CD4-positive, CD25-positive, alpha-beta regulatory T cell (primary cell): ENCODE measurements at places on chromosomes 16 and 17. TPM values are rescaled to one million over a fixed set of nuclear protein-coding genes. Genes with fewer than 3 reads are reported as not detected.

DNA sequence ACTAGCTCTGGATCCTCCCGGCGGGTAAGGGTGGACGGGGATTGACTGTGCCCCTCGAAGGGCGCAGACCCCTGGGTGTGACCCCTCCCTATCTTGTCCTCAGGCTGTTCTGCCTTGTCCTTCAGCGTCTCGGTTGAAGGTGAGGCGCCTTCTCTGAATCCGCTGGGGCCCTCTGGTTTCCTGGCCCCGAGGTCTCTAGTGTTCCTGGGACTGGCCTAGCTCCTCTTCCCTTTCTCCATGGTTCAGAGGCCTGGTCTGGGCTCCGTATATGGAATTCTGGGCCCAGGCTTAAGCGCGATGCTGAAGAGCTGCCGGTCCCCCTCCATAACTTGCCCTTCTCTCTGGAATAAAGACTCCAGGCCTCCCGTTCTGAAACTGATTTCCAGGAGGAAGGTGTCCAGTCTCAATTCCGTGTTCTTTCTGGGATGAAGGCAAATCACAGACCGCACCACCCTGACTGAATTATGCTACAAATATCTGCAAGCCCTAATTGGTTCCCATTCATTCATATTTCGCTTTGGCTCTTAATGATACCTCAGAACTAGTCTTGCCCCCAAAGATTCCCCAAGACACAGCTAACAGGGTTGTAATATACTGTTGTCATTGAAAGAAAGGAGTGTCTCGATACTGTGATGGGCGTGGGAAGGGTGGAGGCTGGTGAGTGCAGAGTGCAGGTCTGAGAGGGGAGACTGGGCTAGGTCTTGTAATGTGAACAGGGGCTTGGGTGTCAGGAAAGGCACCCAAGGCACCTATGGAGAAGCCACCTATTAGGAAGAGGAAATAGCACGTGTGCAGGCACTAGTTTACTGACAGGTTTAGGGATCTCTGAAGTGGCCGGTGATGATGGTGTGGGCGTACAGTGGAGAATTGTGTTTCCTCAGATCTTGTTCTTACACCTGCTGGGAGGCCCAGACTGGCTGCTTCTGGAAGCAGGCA lies 851 bp downstream of the EDC4 start:
- DNase-seq, result peak; percentile 6
- H3K27ac ChIP-seq, result peak overlapping the region; percentile 82
- peaks cover 38% of the 10 kb centered on the region for H3K36me3 ChIP-seq
- peak overlapping the region; percentile 92 for H3K4me3 ChIP-seq
- H3K4me1 ChIP-seq, result peaks cover 36% of the 10 kb centered on the region

- H3K27ac ChIP-seq, result no peak overlapping the region
- H3K27me3 ChIP-seq, result no peaks in the 10 kb centered on the region
- H3K4me3 ChIP-seq, result no peak overlapping the region
- peaks cover 5% of the 10 kb centered on the region for H3K4me1 ChIP-seq
Observed at GRCh38 chr17:77893144-77894044, 65.1 kb upstream of the TNRC6C start.

DNA sequence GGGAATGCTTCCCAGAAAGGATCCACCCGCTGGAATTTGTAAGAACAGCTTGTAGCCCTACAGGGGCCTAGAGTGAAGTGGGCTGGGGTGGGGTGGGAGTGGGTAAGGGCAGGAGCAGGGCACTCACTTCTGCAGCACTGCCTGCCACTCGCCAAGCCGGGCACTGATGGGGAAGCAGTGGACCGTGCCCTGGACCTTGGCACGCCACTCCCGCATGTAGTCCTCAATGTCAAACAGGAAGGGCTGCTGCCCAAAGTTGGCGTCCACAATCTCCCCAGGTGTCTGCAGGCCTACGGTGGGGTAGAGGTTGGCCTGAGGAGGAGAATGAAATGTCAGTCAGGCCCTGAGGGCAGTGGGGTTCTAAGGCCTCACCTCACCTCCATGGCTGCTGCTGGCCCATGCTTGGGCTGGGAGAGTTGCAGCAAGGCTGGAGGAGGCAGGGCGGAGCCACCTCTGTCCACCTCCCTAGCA lies 15.7 kb upstream of the GFOD2 start:
- H3K27me3 ChIP-seq, result no peaks in the 10 kb centered on the region
- peaks cover 39% of the 10 kb centered on the region for H3K36me3 ChIP-seq
- H3K4me1 ChIP-seq, result no peaks in the 10 kb centered on the region
- no peak for DNase-seq

GRCh38 chr17:46202424-46202823 lies 9.2 kb upstream of the KANSL1 start:
- H3K4me1 ChIP-seq, result no peaks in the 10 kb centered on the region
- H3K27ac ChIP-seq, result no peak overlapping the region
- no peak overlapping the region for H3K4me3 ChIP-seq
- no peak for DNase-seq
- H3K36me3 ChIP-seq, result no peaks in the 10 kb centered on the region
- no peaks in the 10 kb centered on the region for H3K27me3 ChIP-seq

- H3K4me3 ChIP-seq, result no peak overlapping the region
- H3K27me3 ChIP-seq, result no peaks in the 10 kb centered on the region
- peaks cover 42% of the 10 kb centered on the region for H3K36me3 ChIP-seq
- no peak overlapping the region for H3K27ac ChIP-seq
- H3K4me1 ChIP-seq, result peaks cover 40% of the 10 kb centered on the region
Observed at GRCh38 chr16:27330542-27330941, 16.8 kb downstream of the IL4R start.

- no peaks in the 10 kb centered on the region for H3K36me3 ChIP-seq
- no peak overlapping the region for H3K27ac ChIP-seq
- no peaks in the 10 kb centered on the region for H3K27me3 ChIP-seq
Observed at GRCh38 chr17:64230791-64231408, 32.2 kb downstream of the TEX2 start.

The PAGR1 gene
- total RNA-seq, result 15.6 TPM

The KCNJ18 gene
- total RNA-seq, result not detected

The NXPH3 gene
- total RNA-seq, result not detected

The C1QTNF8 gene
- total RNA-seq, result not detected

The TPSAB1 gene
- not detected for total RNA-seq

The ST6GALNAC2 gene
- total RNA-seq, result 0.39 TPM
